ENCODE measurements at places on chromosomes 11 and 22.

DNA sequence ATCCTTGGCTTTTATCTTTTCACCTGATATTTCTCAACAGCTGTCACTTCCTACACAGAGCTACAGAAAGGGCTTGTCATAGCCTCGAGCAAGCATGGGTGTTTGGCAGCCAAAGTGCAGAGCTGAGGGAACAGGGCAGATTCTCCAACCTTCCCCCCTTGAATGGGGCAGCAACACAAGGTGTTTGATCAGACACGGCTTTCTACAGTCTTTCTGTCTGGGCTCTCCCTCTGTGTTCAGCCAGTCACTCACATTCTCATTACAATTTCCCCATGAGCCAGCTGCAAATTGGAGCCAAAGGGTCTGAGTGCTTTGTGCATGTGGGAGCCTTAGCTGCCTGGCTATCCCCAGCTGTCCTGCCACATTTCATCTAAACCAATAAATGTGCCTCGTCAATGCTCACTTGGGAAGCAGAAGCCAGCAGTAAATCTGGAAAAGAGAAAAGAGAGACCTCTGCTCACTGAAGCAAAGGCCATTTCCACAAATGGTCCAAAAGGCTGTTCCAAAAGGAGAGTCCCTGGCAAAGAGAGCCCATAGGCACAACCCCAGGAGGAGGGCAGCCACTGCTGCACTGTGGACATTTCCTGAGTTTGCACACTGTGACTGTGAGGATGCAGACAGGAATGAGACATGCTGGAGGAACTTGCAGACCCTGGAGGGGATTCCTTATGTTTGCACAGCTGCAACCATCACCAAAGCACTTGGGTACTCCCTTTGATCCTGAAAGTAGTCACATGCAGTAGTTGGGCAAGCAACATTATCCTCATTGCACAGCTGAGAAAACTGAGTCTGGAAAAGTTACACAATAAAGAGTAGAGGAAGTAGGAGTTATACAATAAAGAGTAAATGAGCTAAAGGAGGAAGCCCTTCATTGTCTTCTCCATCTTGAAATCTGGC is 186.8 kb downstream of the FAM181B start:
- DNase-seq: no peak

GRCh38 chr22:32100711-32101110 is 57.6 kb downstream of the SLC5A1 start:
- no peak for DNase-seq

DNA sequence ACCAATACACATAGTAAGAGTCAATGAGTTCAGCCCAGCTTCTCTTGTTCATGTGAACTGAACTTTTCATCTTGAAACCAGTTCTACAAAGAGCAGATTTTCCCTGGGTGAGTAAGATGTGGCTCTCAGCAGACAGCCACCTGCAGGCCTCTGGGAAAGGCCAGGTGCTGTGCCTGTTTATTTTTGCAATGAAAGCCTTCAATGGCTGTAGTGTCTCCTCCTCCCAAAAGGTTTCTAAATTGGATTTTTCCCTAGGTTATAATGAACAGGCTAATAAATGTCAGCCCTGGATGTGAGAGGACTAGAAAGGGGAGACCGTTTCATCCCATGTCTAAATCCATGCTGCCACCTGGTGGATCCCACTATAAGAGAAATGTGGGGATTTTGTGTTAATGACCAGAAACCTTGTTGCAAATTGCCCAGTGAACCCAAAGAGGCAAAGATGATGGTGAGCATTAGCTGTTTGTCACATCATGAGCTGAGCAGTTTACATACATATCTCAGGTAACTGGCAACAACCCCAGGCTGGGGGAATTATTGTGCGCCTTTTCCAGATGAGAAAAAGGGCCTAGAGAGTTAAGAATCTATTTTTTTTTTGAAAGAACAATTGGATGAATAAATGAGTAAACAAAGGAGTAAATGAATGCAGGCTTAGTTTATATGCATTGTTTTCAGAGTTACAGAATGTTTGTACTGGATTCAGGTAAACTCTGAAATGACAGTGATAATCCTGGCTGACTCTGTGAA is 12.7 kb downstream of the C11orf91 start:
- DNase-seq: no peak

DNA sequence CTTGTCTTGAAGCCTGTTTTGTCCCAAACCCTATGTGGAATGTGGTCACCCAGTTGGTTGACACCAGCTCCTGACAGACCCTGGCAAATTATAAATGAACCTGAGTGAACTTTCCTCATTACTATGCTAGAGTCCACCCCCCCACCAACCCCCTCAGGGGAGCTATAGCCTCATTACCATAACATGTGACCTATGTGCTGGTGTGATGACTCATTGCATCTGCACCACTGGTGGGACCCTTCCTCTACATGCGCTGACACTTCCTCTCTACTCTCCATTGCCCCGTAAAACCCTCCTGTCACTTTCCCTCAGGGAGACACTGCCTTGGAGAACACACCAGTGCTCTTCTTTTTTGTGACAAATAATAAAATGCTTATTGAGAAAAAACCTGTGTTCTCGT is 105.0 kb upstream of the SESN3 start:
- no peak for DNase-seq
